Body of pancreas (tissue), 4 donors: ENCODE measurements at places on chromosomes 6 and 20. TPM values are rescaled to one million over a fixed set of nuclear protein-coding genes. Genes with fewer than 3 reads are reported as not detected.

DNA sequence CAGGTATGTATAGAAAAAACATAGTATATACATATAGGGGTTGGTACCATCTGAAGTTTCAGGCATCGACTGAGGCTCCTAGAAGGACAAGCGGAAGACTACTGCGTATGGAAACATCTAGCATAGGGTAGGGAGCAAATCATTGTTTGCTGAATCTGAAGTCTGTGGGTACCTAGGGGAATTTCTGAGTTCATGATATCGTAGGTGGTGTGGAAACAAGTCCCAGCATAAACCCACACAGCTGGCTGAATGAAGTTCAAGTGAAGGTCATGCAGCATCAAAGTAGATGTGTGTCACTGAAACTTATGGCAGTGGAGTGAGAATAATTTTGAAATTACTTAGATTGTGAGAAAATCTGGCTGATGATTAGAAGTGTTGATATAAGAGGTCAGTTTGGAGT is 39.4 kb downstream of the MAP7 start:
- no peak overlapping the region for H3K4me3 ChIP-seq
- no peaks in the 10 kb centered on the region for H3K27me3 ChIP-seq
- no peaks in the 10 kb centered on the region for H3K36me3 ChIP-seq
- peaks cover 31% of the 10 kb centered on the region for H3K4me1 ChIP-seq
- no peak overlapping the region for H3K27ac ChIP-seq

GRCh38 chr20:2163312-2163711 is 61.7 kb downstream of the STK35 start:
- no peaks in the 10 kb centered on the region for H3K27me3 ChIP-seq
- H3K36me3 ChIP-seq: no peaks in the 10 kb centered on the region
- H3K4me1 ChIP-seq: no peaks in the 10 kb centered on the region
- no peak overlapping the region for H3K27ac ChIP-seq
- H3K4me3 ChIP-seq: no peak overlapping the region

The MUC22 gene
- total RNA-seq: not detected

The MROH8 gene
- 13.5 TPM for total RNA-seq
